Spleen (tissue), 13 donors: ENCODE measurements at places on chromosomes 12 and 14. TPM values are rescaled to one million over a fixed set of nuclear protein-coding genes. Genes with fewer than 3 reads are reported as not detected.

DNA sequence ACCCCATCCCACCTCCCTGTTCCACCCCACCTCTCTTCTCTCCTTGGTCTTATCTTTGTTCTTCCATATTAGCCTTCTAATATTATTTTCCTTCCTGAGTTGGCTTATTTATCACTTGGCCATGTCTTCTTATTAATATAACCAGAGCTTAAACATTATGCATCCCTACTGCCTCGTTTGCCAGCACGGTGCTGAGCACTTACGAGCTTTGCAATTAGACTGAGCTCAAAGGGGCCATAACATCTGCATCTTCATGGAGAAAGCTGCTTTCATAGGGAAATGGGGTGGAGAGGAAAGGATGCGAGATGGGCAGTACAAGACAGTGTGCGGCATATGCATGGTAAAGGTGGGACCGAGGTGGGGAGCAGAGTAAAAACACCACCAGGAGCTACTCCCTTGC, 342.8 kb downstream of the FUT8 start:
- no peaks in the 10 kb centered on the region for H3K27me3 ChIP-seq
- no peaks in the 10 kb centered on the region for H3K4me1 ChIP-seq
- DNase-seq, result no peak
- H3K27ac ChIP-seq, result no peak overlapping the region

- peaks cover 11% of the 10 kb centered on the region for H3K4me1 ChIP-seq
- H3K4me3 ChIP-seq, result no peak overlapping the region
- no peak for DNase-seq
- peaks cover 5% of the 10 kb centered on the region for H3K27me3 ChIP-seq
- H3K27ac ChIP-seq, result peak overlapping the region; percentile 86
These were observed 2.3 kb downstream of the NPAS3 start for GRCh38 chr14:32940711-32941667.

The SERPINA9 gene
- not detected for total RNA-seq

- no peak overlapping the region for H3K4me3 ChIP-seq
- peaks cover 85% of the 10 kb centered on the region for H3K36me3 ChIP-seq
- H3K27ac ChIP-seq, result no peak overlapping the region
- H3K4me1 ChIP-seq, result no peaks in the 10 kb centered on the region
- DNase-seq, result no peak
These were observed 62.1 kb downstream of the ACACB start for GRCh38 chr12:109178532-109178931.

GRCh38 chr14:56284641-56285040, 166.4 kb downstream of the PELI2 start:
- H3K27me3 ChIP-seq, result no peaks in the 10 kb centered on the region
- no peak overlapping the region for H3K4me3 ChIP-seq
- peaks cover 9% of the 10 kb centered on the region for H3K36me3 ChIP-seq

- DNase-seq, result no peak
- no peaks in the 10 kb centered on the region for H3K27me3 ChIP-seq
- no peak overlapping the region for H3K4me3 ChIP-seq
- no peaks in the 10 kb centered on the region for H3K36me3 ChIP-seq
- peaks cover 96% of the 10 kb centered on the region for H3K4me1 ChIP-seq
- H3K27ac ChIP-seq, result no peak overlapping the region
These were observed 12.3 kb downstream of the UBE2N start for GRCh38 chr12:93429448-93429847.

The OR6C2 gene
- total RNA-seq, result not detected

DNA sequence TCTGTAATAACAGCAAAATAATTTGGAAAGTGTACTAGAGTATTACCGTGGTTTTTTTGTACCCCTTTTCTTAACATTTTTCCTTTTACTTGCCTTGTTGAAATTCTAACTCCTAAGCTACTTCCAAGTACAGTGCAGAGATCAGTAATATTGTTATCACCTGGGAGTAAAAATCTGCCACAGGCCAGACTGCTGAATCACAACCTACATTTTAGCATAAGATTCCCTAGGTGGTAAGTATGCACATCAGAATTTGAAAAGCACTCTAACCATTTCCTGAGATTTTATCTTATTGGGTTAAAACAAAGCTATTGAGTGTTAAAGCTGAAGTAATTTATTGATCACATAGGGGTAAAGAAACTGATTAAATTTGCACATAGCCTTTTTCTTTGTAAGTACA, 55.2 kb upstream of the KCNH3 start:
- no peaks in the 10 kb centered on the region for H3K27me3 ChIP-seq
- H3K4me1 ChIP-seq, result no peaks in the 10 kb centered on the region

GRCh38 chr12:95173392-95174251, 43.6 kb downstream of the FGD6 start:
- H3K4me3 ChIP-seq, result no peak overlapping the region
- no peaks in the 10 kb centered on the region for H3K4me1 ChIP-seq
- H3K27ac ChIP-seq, result no peak overlapping the region
- no peaks in the 10 kb centered on the region for H3K36me3 ChIP-seq
- H3K27me3 ChIP-seq, result no peaks in the 10 kb centered on the region
- no peak for DNase-seq

- DNase-seq, result no peak
- H3K4me3 ChIP-seq, result no peak overlapping the region
- H3K27ac ChIP-seq, result no peak overlapping the region
- no peaks in the 10 kb centered on the region for H3K4me1 ChIP-seq
- no peaks in the 10 kb centered on the region for H3K27me3 ChIP-seq
These were observed 158.7 kb downstream of the METTL25 start for GRCh38 chr12:82517027-82517426.

DNA sequence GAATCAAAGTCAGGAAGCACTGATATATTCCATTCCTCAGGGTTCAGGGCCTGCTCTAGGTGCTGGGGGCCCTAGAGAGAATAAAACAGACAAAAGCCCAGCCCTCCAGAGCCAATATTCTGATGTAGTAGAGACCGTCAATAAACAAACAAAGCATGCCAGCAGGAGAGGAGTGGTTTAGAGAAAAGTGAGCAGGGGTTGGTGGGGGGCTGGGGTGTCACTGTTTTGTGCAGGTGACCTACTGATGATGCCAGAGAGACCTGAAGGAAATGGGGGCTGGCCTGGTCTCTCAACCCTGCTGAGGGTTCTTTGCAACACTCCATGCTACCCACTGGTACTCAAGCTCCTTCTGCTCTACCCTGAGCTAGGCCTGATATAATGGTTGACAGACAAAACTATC, 26.5 kb downstream of the IL26 start:
- no peaks in the 10 kb centered on the region for H3K4me1 ChIP-seq
- no peak overlapping the region for H3K4me3 ChIP-seq
- no peaks in the 10 kb centered on the region for H3K36me3 ChIP-seq
- no peaks in the 10 kb centered on the region for H3K27me3 ChIP-seq
- H3K27ac ChIP-seq, result no peak overlapping the region

The PRIMA1 gene
- 0.22 TPM for total RNA-seq

DNA sequence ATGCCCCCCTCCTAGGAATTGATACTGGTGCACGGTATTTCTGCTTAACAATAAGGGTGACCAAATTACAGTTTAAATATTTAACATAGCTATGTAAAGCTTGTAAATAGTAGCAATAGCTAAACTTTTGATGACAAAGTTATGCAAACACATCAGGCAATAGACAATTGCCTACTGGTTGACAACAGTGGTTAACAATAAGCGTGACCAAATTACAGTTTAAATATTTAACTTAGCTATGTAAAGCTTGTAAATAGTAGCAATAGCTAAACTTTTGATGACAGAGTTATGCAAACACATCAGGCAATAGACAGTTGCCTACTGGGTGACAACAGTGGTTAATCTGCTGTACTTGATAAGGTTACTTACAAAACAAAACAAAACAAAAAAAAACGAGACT, 886.5 kb upstream of the FLRT2 start:
- H3K4me3 ChIP-seq, result no peak overlapping the region
- no peak overlapping the region for H3K27ac ChIP-seq
- no peak for DNase-seq
- no peaks in the 10 kb centered on the region for H3K36me3 ChIP-seq

The DBX2 gene
- not detected for total RNA-seq

DNA sequence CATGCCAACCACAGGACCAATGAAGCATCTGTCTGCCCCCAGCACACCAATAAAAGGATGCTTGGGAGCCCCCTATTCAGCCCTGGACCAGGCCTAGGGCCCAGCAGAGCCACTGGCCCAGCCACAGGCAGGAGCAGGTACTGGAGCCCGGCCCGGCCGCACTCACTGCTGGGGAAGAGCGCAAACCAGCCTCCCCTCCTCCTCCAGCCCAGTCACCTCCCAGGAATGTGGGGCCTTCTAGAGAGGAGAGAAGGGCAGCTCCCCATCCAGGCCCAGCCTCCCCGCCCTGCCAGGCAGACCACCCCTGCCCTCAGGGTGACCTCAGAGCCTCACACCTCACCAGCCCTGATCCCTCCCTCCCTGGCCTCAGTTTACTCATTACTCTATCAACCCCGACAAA, 56.2 kb downstream of the CCNK start:
- no peak overlapping the region for H3K4me3 ChIP-seq
- no peak for DNase-seq
- H3K27ac ChIP-seq, result no peak overlapping the region
- H3K36me3 ChIP-seq, result no peaks in the 10 kb centered on the region
- peaks cover 44% of the 10 kb centered on the region for H3K4me1 ChIP-seq

DNA sequence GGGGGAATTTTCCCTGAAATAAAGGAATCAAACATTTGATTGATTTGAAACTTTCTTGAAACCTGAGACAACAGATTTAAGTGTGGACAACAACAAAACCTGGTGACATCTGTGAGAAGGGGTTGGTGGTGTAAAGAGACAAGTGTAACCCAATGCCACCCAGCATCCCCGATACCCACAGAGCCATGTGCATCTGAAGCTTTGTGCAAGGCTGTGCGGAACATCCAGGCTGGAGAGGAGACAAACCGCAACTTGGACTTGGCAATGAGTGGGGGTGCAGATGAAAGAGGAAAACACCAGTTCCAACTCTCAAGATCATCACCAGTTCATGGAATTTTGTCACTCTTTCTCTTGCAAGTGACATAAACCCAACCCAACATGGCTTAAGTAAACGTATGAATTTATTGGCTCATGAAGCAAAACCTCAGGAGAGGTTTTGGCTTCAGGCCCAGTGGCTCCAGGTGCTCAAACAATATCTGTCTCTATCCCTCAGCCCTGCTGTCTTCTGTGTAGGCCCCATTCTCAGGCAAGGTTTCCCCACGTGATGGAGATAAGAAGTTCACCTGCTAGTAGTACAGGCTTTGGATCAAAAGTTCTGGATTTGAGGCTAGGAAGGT, 55.2 kb upstream of the NTF3 start:
- H3K4me3 ChIP-seq, result no peak overlapping the region
- no peaks in the 10 kb centered on the region for H3K4me1 ChIP-seq
- H3K27ac ChIP-seq, result no peak overlapping the region
- H3K36me3 ChIP-seq, result no peaks in the 10 kb centered on the region
- H3K27me3 ChIP-seq, result no peaks in the 10 kb centered on the region

DNA sequence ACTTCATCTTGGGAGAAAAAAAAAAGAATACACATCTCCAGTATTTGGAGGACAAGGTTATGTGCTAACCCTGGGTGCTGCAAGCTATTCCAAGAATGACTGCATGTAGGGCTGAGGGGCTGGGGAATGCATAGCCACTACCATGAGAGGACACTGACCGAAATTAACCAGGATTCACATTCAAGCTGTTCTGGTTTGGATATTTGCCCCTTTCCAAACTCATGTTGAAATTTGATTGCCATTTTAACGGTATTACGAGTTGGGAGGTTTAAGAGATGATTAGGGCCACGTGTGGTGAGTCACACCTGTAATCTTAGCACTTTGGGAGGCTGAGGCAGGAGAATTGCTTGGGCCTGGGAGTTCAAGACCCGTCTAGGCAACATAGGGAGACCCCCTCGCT, 18.5 kb upstream of the MARK3 start:
- no peaks in the 10 kb centered on the region for H3K27me3 ChIP-seq
- no peaks in the 10 kb centered on the region for H3K4me1 ChIP-seq
- no peaks in the 10 kb centered on the region for H3K36me3 ChIP-seq
- no peak overlapping the region for H3K27ac ChIP-seq
- no peak for DNase-seq
- H3K4me3 ChIP-seq, result no peak overlapping the region

- peaks cover 10% of the 10 kb centered on the region for H3K27me3 ChIP-seq
- no peaks in the 10 kb centered on the region for H3K4me1 ChIP-seq
- H3K27ac ChIP-seq, result no peak overlapping the region
- no peaks in the 10 kb centered on the region for H3K36me3 ChIP-seq
- no peak overlapping the region for H3K4me3 ChIP-seq
These were observed 364.5 kb downstream of the ADGRD1 start for GRCh38 chr12:131318045-131318685.

DNA sequence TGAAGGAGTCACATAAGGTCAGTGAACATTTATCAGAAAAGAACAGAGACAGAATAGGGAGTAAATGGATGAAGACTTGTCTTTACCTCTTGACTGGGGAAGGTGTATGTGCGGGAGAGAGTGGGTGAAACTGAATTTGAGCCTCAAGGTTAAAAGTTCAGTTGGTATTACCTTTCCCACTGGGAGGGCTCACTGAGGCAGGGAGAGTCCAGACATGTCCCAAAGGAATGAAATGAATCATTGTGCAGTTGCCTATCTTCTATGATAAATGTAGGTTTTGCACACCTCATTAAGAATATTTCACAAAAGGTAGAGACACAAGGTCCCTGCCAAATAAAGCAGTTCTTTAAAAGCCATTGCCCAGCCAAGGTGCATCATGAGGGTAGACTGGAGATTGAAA, 105.2 kb downstream of the KCNA5 start:
- H3K27ac ChIP-seq, result no peak overlapping the region
- no peak overlapping the region for H3K4me3 ChIP-seq
- DNase-seq, result no peak
- H3K27me3 ChIP-seq, result peaks cover 3% of the 10 kb centered on the region
- no peaks in the 10 kb centered on the region for H3K4me1 ChIP-seq

The EIF2B2 gene
- total RNA-seq, result 18.7 TPM

The LDHB gene
- 189 TPM for total RNA-seq

- H3K4me1 ChIP-seq, result peaks cover 78% of the 10 kb centered on the region
- H3K27ac ChIP-seq, result peak overlapping the region; percentile 81
- no peaks in the 10 kb centered on the region for H3K36me3 ChIP-seq
- H3K27me3 ChIP-seq, result no peaks in the 10 kb centered on the region
- peak overlapping the region; percentile 65 for H3K4me3 ChIP-seq
- no peak for DNase-seq
These were observed 827 bp downstream of the ALDH2 start for GRCh38 chr12:111767362-111768158.

The KSR2 gene
- 0.03 TPM for total RNA-seq

DNA sequence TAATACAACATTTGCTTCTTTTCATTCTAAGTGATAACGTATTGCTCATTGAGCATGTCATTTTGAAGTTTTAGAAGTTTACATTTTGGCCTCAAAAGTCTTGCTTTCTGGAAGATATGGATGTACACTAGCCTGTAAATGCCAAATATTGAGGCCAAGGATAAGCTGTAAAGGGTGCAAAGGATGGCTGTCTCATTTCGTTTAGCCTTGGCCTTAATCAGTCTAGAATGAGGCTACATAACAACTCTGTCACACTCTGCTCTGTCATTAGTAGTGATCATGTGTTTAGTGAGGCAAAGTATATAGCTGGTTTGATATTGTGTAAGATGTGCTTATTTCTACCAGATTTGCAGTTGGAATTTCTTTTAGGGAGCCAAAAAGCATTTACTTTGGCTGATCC, 344.5 kb downstream of the TMTC2 start:
- no peak overlapping the region for H3K27ac ChIP-seq
- DNase-seq, result no peak
- no peaks in the 10 kb centered on the region for H3K4me1 ChIP-seq

- no peaks in the 10 kb centered on the region for H3K27me3 ChIP-seq
- no peaks in the 10 kb centered on the region for H3K4me1 ChIP-seq
- no peaks in the 10 kb centered on the region for H3K36me3 ChIP-seq
- no peak overlapping the region for H3K27ac ChIP-seq
- no peak for DNase-seq
- no peak overlapping the region for H3K4me3 ChIP-seq
These were observed 343.0 kb downstream of the FOXG1 start for GRCh38 chr14:29109589-29109988.

GRCh38 chr12:77058740-77059139, 6.6 kb downstream of the E2F7 start:
- H3K36me3 ChIP-seq, result no peaks in the 10 kb centered on the region
- DNase-seq, result no peak
- H3K4me3 ChIP-seq, result no peak overlapping the region
- no peak overlapping the region for H3K27ac ChIP-seq
